Substantia nigra (tissue), 51 donors: ENCODE measurements at places on chromosomes 16 and 17.
A peak's percentile ranks its signal among the peaks of the same experiment; 100 is the strongest.

GRCh38 chr17:73337330-73337710 lies 25.5 kb upstream of the CDC42EP4 start:
- DNase-seq: no peak

GRCh38 chr16:56869513-56870275 lies 4.7 kb downstream of the SLC12A3 start:
- no peak for DNase-seq

DNA sequence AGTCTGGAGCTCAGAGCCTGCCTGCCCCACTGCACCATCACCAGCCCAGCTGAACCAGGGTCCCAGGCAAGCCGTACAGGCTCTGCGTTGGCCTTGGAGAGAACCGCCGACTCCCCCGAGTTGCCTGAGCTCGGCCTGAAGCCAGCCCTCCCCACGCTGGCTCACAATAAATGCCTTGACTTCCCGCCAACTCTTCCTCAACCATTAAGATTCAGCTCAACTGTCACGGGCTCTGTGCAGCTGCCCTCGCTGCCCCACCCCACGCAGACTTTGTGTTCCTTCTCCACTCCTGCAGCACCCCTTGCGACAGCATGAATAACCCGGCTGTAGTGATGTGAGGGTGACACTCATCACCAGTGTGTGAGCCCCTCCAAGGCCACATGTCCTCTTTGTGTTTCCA lies 4.8 kb upstream of the QPRT start:
- peak; percentile 51 for DNase-seq

GRCh38 chr17:43427362-43428043 lies 28.7 kb downstream of the ARL4D start:
- DNase-seq: no peak

- DNase-seq: no peak
Measured at GRCh38 chr17:72811976-72812687, 280.4 kb downstream of the SLC39A11 start.
